ENCODE measurements at places on chromosomes 1 and 21. TPM values are rescaled to one million over a fixed set of nuclear protein-coding genes. Genes with fewer than 3 reads are reported as not detected.

The LRRC39 gene
- 0.22 TPM for total RNA-seq

The CDA gene
- 0.35 TPM for total RNA-seq

The OVAAL gene
- total RNA-seq, result not detected

The DHDDS gene
- 24.9 TPM for total RNA-seq

The CYP4Z1 gene
- total RNA-seq, result not detected

The ANXA9 gene
- total RNA-seq, result 0.61 TPM

The CYP4A11 gene
- not detected for total RNA-seq

The EPHB2 gene
- total RNA-seq, result 0.23 TPM

The MFAP2 gene
- 0.52 TPM for total RNA-seq

The VAV3 gene
- total RNA-seq, result 1.1 TPM

- no peak for DNase-seq
Measured at GRCh38 chr1:152328801-152329391, 3.9 kb upstream of the FLG start.

- no peak for DNase-seq
Measured at GRCh38 chr1:234136073-234136472, 231.6 kb downstream of the SLC35F3 start.

GRCh38 chr1:4127592-4128140, 227.6 kb upstream of the C1orf174 start:
- no peak for DNase-seq

- no peak for DNase-seq
Measured at GRCh38 chr1:180175291-180175690, 20.6 kb downstream of the QSOX1 start.

- no peak for DNase-seq
Measured at GRCh38 chr21:44657635-44658540, at the start of gene KRTAP12-3. Gene KRTAP12-3 (plus strand): TSS chr21:44657932. CDS start chr21:44657980, 48 bp downstream.

DNA sequence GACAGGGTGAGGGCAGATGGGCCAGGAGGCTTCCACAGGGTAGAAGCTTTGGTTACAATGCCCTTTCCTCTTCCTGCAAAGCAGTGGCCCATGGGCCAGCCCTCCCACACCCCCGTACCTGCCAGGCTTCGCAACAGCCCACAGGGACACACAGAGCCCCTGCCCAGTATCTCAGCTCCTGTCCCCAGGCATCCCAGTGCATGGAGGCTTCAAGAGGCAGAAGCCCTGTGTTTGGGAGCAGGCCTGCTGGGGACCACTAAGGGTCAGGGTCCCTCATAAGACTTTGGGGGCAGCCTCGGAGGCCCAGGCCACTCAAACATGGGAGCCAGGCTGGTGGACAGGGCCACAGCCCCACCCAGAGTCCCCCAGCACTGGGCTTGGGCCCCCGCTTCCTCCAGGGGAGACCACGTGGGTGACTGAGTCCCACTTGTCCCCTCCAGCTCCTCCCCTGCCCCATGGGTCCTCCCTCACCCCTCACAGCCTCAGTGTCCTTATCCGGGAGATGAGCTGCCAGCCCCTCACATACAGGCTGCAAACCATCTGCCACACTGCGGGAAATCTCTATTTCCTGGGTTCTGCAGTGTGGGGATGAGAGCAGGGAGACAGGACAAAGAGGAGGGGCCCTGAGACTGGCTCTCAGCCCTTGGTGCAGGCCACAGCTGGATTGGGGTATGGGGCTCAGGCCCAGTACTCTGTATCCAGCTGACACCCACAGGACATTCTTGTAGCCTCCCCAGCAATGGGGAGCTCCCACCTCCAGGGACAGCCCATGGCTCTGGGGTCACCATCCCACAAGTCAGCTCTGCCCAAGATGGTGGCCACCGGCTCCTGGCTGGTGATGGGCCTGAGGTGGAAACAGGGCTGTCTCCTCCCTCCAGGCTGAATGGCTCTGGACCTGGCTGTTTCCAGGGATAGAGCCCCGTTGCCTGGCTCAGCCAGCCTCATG, 50.7 kb downstream of the WNT9A start:
- no peak for DNase-seq

GRCh38 chr21:27363719-27364477, 397.0 kb upstream of the ADAMTS5 start:
- no peak for DNase-seq

DNA sequence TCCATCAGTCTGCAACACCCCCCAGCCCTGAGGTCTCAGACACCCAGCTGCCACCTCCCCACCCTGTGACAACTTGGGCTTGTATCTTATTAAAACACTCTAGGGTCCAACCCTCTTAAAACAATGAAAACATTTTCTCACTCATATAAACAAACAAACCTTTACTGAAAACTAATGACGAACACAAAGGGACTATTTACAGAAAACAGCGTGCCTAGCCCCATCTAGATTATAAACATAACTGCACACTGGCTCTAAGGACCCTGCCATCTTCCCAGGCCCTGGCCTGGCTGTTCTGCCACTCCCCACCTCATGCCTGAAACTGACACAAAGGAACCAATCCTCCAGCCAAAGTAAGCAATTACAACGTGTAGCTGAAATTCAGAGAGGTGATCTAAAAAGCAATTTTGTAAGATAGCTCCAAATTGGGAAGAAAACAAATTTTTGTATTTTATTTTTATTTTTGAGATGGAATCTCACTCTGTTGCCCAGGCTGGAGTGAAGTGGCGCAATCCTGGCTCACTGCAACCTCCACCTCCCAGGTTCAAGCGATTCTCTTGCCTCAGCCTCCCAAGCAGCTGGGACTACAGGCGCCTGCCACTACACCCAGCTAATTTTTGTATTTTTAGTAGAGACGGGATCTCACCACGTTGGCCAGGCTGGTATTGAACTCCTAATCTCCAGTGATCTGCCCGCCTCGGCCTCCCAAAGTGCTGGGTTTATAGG, 40.9 kb downstream of the CAPZB start:
- no peak for DNase-seq

DNA sequence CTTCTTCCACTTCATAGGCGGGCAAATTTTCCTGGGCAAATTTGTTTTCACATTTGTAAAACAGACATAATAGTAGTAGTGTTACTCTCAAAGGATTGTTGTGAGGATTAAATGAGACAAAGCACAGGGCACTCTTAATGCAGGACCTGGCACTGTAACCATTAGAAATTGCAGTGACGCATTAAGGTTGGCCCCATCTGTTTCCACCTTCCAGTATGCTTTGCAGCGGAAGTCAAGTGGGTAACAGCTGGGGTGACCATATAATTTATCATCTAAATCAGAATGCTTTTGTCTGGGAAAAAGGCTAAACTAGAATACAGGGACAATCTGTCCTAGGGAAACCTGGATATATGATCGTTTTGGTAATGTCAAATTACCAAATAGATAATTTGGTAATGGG, 132.5 kb upstream of the CACHD1 start:
- no peak for DNase-seq

DNA sequence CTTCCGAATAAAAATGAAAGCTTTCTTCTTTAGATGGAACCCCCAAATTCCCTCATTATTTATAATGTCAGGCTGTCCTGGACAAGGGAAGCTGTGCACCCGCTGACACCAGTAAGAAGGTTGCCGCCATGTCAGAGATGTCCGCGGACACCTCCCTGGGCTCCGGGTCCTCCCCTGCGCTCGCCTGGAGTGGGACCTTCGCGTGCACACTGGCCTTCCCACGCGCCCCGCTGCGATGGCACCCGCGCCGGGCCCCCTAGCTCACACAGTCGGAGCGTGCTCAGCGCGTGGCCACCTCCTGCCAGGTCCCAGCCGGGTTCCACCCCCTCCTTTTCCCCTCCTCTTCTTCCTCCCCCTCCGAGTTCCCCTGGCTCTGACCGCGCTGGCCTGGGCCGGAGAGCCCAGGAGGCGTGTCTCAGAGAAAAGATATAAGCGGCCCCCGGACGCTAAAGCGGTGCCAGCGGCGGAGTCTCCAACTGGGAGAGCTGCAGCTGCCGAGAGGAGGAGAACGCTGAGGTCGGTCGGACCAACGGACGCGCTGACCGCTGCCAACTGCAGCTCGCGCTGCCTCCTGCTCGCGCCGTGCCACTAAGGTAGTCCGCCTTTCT, at the start of gene G0S2:
TSS of gene G0S2 (plus strand) at position 456 of the 608 bp plus-strand sequence. CDS start 273 bp downstream, outside the sequence.
- DNase-seq, result no peak

DNA sequence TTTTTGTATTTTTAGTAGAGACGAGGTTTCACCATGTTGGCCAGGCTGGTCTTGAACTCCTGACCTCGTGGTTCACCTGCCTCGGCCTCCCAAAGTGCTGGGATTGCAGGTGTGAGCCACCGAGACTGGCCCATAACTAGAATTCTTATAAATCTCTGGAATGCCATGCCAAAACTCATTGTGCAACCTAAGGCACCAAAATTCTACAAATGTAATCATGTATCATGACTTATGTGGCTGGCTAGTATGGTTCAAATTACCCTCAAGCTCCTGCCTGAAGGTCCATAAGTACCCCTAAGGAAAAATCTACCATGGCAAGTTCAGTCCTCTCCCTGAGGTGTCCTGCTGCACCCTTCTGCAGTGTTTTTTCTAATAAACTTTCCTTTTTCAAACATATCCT, 63.8 kb upstream of the CSF1 start:
- DNase-seq, result no peak

DNA sequence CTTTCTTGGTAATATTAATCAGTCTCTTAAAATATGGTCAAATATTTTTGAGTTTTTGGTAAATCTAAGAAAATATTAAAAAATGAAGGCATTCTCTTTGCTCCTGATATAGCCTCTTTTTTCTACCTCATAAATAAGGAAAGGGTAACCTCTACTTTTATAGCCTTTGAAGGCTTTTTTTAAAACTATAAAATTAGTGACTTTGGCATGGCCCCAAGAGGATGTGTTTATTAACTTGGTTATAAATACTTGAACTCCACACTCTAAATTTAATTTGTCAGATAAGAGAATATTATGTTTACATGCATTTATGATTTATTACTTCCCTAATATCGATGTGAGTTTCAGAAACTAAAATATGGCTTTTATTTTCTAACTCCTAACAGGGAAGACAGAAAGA, 60.3 kb downstream of the LMO4 start:
- DNase-seq, result no peak

Data from NCI-H460 (cell line).